ENCODE measurements at places on chromosomes 16 and 17.

GRCh38 chr17:82589851-82590180 lies 58.4 kb downstream of the WDR45B start:
- DNase-seq = no peak

DNA sequence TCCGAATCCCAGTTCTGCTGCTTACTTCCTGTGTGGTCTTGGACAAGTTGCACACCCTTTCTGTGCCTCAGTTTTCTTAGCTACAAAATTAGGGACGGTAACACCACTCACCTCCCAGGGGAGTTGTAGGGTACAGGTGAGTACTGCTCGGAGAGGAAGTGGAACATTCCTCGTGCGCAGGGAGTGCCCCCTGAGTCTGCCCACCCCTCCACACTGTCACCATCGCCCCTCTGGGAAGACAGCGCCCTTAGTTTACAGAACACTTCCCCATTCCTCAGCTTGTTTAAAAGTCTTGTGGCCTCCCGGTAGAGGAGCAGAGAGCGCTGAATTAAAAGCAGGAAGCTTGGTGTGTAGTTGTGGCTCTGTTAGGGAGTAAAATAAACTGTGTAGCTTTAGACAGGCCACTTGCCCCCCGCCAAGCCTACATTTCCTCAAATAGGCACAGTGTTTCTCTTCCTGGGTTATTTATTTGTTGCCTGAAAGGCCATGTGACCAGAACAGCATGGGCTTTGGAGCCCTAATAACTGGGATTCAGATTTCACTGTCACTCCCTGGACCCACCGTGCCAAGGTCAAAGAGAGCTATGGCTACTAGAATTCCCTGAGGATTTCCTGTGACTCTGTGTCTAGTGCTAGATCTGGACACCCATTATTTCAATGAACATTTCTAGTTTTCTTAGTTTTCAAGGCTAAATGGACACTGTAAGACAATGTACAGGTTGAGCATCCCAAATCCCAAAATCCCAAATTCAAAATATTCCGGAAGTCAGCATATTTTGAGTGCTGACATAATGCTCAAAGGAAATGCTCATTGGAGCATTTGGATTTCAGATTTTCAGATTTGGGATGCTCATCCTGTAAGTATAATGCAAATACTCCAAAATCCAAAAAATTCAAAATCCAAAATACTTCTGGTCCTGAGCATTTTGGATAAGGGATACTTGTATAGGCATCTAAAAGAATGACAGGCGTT lies 372.5 kb downstream of the SNX29 start:
- DNase-seq = no peak

DNA sequence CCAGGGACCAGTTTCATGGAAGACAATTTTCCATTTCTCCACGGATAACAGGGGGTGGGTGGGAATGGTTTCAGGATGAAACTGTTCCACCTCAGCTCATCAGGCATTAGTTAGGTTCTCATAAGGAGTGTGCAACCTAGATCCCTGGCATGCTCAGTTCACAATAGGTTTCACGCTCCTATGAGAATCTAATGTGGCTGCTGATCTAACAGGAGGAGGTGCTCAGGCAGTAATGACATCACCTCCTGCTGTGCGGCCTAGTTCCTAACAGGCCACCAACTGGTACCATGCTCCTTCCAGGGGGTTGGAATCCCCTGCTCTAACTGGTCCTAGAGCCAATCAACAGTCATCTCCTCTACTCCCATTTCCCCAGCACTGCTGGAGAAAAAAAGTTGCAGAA lies 19.9 kb downstream of the TEX14 start:
- no peak for DNase-seq

DNA sequence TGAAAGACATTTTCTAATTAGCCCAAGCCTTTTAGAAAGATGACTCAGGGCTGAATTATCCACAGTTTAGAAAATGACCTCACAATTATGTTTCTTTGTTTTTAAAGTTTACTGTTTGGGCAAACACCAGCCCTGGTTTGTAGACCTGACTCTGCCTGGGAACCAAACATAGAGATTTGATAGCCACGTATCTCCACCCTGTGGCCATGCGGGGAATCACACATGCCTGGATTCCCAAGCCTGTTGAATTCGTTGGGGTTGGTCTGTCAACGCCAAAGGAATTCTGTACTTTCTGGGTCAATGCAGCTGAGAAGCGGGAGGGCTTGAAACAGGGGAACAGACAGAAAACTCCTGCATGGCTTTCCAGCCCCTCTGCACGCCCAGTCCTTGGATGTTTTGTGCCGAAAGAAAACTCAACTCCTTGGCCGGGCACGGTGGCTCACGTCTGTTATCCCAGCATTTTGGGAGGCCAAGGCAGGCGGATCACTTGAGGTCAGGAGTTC lies 26.9 kb downstream of the CD300A start:
- peak; percentile 76 for DNase-seq

DNA sequence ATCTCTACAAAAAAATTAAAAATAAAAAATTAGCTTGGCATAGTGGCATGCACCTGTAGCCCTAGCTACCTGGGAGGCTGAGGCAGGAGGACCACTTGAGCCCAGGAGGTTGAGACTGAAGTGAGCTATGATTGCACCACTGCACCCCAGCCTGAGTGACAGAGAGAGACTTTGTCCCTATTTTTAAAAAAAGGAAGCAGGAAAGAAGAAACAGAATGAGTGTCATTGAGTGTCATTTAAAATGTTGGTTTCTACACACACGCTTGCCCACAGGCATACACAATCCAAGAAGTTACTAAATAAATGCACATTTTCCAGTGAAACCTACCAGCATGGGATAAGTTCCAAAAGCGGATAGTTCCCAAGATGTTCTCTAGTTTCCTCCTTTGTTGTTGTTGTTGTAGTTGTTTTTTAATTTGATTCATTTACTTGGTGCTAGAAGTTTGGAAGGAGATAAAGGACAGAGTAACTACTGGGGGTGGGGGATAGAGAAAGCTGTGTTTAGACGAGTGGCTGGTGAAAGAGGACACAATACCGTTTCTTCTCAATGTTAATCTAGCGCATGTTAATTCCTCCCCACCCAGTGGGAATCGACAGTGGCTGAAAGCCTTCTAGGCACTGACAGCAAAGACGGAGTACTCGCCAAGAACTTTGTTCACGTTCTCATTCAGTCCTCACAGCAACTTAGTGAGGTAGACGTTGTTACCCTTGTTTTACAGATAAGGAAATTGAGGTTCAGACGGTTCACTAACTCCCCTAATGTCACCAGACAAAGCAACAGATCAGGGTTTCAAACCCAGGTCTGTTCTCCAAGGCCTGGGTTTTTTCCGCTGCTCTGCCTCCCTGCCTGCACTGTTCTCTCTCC lies 17.3 kb downstream of the MRPS23 start:
- DNase-seq = no peak

DNA sequence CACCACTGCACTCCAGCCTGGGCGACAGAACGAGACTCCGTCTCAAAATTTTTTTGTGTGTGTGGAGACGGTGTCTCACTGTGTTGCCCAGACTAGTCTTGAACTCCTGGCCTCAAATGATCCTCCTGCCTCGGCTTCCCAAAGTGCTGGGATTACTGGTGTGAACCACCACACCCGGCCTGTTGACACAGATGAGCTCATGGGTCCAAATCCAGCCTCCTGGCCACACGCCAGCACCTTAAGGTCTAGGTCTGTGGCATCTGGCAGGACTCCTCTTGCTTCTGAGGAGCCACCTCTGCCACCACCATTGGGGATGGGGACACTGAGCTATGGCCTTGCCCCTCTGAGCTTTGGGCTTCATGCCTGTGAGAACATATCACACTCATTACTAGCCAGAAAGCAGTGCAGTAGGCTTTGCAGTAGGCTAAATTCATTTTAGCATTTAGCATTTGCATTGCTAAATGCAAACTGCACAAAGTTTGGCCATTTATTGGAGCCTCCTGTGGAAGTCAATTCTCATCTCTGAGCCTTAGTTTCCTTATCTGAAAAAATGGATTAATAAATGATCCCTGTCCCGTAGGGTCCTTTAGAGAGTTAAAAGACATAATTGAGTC lies 5.5 kb upstream of the CDIPT start:
- DNase-seq = no peak

- no peak for DNase-seq
Measured at GRCh38 chr16:53103811-53104210, 49.0 kb downstream of the CHD9 start.

- DNase-seq = no peak
Measured at GRCh38 chr16:38941-39892, 14.2 kb downstream of the POLR3K start.

DNA sequence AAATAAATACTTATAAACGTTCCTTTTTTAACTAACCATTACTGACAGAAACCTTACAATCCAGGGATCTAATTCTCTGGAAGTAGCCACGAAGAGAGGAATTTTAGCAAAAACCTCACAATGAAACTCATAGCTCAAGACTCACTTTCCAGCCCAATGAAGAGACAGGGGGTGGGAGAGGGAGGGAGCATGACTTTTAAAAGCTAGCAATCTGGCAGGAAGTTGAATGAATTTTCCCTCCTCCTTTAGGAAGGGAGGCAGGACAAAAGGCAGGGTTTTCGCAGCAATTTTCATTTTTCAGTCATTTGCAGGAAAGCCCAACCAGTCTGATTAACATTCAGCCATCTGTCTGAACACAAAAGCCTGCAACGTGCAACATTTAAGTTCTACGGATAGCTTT lies 381.5 kb upstream of the PSMD7 start:
- DNase-seq = no peak

- DNase-seq = peak; percentile 54
Measured at GRCh38 chr17:76268015-76268749, 3.0 kb downstream of the UBALD2 start.

- DNase-seq = no peak
Measured at GRCh38 chr17:16301963-16302855, 51.1 kb downstream of the CENPV start.

GRCh38 chr17:82283208-82283749 lies 9.8 kb upstream of the CSNK1D start:
- DNase-seq = peak; percentile 33

DNA sequence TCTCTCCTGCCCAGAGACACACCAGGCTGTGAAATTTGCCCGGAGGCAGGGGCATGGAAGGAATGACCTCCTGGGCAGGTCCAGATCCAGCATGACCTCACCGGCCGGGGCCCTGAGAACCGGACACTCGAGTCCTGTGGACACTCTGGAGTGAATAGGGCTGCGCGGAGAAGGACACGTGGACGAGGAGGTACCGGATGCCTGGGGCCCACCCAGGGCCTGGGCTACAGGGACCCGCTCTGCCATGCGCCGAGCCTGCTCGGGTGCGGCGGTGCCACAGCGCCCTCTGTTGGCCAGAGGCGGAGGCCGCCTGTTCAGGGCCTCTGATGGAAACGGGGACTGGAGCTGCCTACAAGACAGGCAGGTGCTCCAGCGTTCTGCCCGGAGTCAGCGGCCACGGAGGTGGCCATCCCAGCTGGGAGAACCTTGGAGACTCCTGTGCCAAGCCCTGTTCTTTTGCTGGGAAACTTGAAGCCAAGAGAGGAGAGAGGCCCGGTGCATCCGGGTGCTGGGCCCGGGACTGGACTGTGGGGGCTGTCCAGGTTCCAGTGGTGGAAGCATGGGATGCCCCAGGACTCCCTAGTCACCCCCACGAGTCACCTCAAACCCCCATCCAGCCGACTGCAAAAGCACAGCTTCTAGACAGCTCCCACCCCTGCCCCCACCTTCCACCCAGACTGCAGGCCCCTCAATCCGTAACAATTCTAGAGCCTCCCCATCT lies 19.3 kb upstream of the NXPH3 start:
- peak; percentile 74 for DNase-seq

- DNase-seq = no peak
Measured at GRCh38 chr16:80038566-80038965, 438.0 kb upstream of the MAF start.

DNA sequence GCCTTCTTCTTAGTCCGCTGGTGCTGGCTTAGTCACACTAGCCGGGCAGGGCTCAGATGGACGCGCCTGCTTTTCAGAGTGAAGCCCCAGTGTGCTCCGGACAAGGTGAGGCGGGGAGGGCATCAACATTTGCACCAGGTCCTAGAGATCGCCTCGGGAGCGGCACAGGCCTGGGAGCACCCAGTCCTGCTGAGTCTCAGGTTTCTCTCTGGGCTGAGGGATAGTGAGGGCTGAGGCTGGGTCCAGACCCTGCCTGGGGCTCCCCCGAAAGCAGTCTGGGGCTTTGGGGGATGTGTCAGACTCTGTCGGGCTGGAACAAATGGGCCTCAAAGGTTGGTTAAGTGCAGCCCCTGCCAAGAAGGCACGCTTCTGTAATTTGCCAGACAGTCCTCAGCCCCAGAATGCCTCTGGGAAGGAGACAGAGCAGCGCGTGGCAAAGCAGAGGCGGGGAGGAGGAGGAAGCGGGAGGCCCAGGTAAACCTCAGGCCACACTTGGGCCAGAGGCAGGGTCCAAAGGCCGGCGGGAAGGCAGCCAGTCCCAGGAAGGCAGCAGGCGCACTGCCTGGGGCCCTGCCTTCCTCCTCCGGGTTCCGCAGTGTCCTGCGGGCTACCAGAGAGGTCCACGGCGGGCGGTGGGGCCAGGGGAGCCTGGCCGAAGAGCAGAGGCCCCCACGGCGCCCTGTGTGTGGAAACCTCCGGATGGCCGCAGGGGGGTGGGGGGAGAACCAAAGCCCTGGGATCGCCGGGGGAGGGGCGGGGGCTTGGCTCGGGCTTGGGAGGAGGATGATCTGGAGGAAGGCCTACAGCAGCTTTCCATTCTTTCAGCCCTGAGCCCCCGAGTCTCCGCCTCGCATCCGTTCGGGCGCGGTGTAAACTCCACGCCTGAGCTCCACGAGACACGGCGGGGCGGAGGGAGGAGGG lies 39.5 kb upstream of the ATP2A3 start:
- DNase-seq = no peak

GRCh38 chr17:44236444-44236991 lies 17.0 kb upstream of the UBTF start:
- DNase-seq = no peak

GRCh38 chr17:29019475-29020181 lies 13.8 kb upstream of the SEZ6 start:
- no peak for DNase-seq

GRCh38 chr16:82313754-82314153 lies 143.7 kb upstream of the MPHOSPH6 start:
- DNase-seq = no peak

DNA sequence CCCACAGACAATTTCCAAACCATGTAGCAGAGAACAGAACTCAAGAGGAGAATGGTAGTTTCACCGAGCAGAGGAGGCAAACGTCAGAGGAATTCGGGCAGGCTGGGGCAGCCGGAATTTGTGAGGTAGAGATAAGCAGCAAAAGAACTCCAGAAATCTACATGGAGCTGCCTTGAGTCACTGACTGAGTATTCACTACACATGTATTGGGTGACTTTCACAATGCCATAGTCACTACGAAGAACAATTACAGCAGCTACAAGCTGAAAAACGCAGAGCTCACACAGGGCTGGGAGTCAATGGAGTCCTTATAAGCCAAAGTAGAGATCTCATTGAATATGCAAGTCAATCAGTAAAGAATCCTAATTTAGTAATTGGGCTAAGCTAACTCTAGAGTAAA lies 13.4 kb downstream of the CMC2 start:
- DNase-seq = no peak

- no peak for DNase-seq
Measured at GRCh38 chr17:44793885-44794842, 35.4 kb downstream of the ADAM11 start.

GRCh38 chr16:87464691-87465300 lies 28.0 kb downstream of the ZCCHC14 start:
- DNase-seq = no peak

- DNase-seq = no peak
Measured at GRCh38 chr17:3009411-3009920, 53.9 kb downstream of the OR1D5 start.

All from NCI-H1694 (cell line).